ENCODE measurements at places on chromosomes 7 and 10.

GRCh38 chr7:44182827-44183226 lies 6.4 kb downstream of the GCK start:
- no peak for DNase-seq

GRCh38 chr7:111045449-111045848 lies 45.5 kb upstream of the LRRN3 start:
- DNase-seq = no peak

- DNase-seq = peak; percentile 28
These were observed 45.8 kb upstream of the WIPI2 start for GRCh38 chr7:5143935-5144903.

GRCh38 chr10:21292763-21293517 lies 232.5 kb downstream of the SKIDA1 start:
- no peak for DNase-seq

GRCh38 chr7:27160145-27160545 lies 3.7 kb upstream of the HOXA7 start:
- no peak for DNase-seq

All from stimulated activated CD8-positive, alpha-beta memory T cell treated with anti-CD3 and anti-CD28 coated beads, Interleukin-4, amount 100 ng/mL, for 1 hour (primary cell).